Activated naive CD4-positive, alpha-beta T cell (primary cell): ENCODE measurements at places on chromosomes 1 and 21.

- no peak for DNase-seq
Measured at GRCh38 chr1:150596095-150596892, 16.9 kb upstream of the MCL1 start.

GRCh38 chr1:226371866-226372490 is 35.9 kb downstream of the PARP1 start:
- DNase-seq: no peak

DNA sequence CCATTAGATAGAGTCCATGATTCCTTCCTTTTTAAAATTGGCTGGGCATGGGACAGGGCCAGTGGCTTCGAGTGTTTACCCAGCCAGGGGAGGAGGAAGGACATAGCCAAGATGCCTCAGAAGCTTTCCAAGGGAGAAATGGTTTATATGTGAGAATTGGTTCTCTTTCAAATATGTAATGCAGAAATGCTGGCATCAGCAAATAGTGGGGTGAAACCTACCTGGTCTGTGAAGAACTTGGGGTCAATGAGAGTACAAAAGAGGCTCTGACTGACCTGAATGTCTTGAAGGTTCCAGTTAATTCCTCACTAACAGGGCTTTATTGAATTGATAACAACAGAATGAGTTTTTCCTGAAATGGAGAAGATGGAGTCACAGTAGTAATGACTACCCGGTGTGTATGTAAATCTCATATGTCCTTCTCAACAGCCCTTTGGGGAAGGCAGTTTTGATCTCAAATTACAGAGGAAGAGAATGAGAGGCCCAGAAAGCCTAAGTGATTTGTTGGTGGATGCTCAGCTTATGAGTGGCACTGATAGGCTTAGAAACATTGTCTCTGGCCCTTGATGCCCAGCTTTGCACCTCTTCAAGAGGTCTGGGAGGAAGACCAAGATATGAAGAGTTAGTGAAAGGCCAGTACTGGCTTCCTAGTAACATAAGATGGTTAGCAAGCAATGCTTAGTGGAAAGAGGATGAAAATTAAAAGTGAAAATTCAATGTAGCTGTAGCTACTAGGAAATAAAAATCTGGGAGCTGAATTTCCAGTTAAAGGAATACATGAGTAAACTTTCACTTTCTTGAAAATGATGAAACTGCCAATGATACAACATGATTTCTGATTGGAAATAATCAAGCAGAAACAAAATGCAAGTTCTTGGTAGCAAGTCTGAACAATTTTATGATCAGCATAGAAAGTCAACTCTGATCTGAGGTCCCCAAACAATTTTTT is 2.7 kb downstream of the ATF3 start:
- no peak for DNase-seq

DNA sequence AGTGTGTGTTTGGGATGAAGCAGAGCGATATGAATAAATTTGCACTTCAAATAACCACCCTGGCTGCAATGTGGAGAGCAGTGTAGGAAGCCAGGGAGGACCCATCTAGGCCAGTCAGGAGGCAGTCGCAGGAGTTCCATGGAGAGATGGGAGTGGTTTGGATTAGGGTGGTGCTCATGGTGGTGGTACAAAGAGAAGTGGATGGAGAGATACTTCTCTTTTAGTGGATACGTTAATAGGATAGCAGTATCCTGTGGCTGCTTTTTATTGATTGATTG is 58.2 kb downstream of the MAN1C1 start:
- no peak for DNase-seq

DNA sequence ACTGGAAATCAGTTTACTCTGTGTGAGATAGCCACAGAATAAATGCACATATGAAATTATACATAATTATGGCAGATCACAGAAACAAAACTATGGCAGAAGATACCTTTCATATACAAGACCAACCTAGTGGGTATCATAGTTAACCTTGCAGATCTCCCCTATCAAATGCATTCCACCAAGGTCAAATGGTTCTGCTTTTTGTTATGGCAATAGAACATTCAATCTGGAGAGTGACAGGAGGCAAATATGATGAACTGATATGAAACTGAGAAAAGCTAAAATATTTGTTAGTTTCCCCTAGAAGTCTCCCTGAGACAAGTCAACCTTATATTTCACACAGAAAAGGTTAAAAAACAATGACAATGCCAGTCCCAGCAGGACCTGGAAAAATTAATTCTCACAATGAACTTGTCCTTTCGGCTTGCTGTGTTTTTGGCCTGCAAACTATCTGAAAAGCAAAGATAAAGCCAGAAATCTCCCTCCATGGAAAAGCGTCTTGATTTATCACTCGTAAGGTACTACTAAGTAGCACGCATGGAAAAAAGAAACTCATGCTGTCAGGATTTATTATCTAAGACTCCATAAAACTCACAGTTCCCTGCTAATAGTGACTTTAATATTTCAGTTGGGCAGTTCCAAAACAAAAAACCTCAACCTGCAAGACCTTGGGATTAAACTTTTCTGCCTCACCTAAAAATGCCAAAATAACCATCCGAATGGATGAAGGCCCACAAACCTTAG is 174.3 kb downstream of the TGFBR3 start:
- DNase-seq: no peak

- DNase-seq: no peak
Measured at GRCh38 chr1:45622524-45623394, 1.1 kb downstream of the CCDC17 start.

DNA sequence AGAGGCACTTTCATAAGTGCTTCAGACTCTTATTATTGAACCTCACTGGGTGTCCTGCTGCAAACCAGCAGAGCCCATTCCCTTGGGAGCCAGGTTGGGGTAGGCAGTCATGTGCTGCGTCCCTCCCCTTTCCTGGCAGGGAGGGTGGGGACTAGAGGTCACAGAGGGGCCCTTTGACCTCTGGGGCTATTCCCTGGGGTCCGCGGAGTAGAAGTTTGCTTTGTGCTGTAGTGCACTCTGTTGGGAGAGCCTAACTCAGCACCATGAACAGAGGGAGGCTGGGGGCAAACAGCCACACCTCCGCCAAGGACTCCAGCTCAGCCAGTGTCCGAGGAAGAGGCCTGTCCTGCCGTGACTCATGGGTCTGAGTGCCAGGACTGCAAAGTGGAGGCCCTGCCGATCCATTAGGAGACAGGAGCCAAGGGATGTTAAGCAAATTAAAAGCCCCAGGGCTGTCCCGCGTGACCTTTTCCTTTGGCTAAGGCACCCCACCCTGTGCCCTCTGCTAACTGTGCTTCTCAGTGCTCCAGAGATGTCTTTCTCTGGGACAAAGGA is 3.0 kb upstream of the IGSF21 start:
- DNase-seq: no peak

GRCh38 chr1:117127795-117128194 is 6.2 kb upstream of the TRIM45 start:
- DNase-seq: no peak

DNA sequence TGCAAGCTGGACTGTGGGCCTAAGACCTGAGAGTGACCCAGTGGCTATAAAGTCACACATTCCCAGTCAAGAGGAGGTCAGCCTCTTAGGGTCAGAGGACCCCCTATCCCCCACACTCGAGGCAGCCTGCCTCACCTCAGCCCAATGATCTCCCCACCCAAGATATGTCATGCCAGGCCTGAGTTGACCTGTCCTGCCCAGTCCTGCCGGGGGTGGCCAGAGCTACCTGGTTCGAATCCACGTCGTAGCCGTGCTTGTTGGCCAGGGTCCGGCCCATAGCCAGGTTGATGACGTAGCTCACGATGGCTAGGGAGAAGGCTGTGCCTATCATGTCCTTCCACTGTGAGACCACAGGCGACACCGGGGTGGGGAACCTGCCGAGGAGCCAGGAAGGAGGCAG is 15.6 kb downstream of the SLC26A9 start:
- no peak for DNase-seq

DNA sequence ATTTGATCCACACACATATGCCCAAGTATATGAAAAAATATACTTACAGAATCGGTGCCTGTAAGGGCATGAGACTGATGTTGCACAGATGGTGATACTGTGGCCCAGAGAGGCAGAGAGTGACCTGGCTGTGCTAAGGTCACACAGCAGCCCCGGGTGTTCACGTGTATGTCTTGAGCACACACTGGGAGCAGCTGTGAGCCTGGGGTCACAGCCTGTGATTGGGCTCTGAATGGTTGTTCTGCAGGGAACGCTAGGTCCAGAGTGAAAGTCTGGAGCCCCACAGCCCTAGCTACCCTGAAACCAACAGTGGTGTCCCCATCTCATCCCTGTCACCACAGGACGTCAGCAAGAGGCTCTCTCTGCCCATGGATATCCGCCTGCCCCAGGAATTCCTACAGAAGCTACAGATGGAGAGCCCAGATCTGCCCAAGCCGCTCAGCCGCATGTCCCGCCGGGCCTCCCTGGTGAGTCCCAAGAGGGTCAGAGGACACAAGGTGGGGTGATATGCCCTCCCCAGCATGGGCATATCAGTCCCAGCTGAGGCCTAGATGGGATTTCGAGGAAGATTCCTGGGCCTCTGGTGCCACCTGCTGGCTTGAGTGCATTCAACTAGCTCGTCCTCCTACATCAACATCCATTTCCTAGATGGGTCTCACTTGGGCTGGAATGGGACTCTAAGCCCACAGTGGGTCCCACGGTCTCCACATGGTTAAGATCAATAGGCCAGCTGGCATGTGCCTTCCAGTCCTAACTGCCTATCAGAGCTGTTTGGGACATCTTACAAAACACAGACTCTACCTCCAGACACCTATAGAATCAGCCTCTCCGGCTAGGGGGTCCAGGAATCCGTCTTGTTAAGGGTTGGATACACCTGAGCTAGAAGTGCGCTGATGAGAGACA is 19.7 kb downstream of the CDK18 start:
- peak; percentile 55 for DNase-seq

GRCh38 chr1:151546011-151546925 is 6.2 kb downstream of the TUFT1 start:
- DNase-seq: no peak

DNA sequence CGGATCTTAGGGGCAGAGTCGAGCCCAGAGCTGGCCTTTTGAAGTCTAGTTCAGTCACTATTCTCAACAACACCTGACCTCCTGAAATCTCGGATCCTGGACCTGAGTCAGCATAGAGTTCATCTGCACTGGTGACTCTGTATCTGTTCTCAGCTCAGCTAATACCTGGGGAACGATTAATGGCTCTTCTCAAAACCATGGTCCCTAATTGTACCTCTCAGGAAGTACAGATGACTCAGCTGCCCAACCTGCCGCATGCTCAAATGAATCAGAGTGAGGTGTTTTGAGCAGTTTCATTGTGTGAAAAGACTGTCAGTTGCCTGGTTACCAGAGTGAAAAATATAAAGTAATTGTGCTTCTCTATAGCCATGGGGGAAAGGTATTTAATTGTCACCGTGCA is 89.2 kb downstream of the SLC35F3 start:
- no peak for DNase-seq

DNA sequence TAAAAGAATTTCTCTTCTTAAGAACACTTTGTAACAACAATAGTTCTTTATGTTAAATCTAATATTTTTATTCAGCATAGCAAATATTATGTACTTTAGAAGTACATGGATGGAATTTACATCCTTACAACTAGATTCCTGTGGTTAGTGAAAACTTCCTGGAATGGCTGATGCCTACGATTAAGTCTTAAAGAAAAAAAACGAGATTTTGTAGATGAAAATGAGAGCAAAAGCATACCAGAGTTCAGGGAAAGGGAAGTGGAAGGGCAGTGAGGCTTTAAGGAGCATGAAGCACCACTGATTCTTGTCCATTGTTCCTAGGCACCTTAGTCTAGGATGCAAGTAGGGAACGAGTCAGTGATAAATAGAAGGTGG is 26.7 kb downstream of the CFH start:
- DNase-seq: no peak

DNA sequence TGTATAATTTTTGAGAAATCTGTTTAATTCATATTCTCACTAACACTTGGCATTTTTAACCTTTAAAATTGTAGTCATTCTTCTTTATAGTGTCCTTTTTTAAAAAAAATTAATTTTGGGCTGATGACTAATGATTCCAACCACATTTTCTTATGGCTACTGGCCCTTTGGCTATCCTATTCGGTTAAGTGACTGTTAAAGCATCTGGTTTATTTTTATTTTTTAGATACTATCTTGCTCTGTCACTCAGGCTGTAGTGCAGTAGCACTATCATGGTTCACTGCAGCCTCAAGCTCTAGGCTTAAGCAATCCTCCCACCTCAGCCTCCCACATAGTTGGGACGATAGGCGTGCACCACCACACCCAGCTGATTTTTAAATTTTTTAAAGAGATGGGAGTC is 723.2 kb upstream of the CXADR start:
- no peak for DNase-seq

DNA sequence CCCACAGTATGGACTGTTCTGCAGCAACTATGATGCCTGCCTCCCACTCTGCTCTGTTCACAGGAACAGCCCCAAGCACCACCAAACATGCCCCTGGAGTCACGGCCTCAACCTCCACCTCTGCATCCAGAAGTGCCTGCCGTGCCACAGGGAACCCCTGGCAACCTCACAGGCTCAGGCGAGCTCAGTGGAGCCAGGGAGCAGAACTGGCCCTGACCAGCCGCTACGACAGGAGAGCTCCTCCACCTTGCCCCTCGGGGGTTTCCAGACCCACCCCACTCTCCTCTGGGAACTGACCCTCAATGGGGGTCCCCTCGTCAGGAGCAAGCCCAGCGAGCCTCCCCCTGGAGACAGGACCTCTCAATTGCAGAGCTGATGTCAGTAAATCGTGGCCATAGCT is 13.0 kb downstream of the MRAP start:
- no peak for DNase-seq

GRCh38 chr1:54956726-54957125 is 23.7 kb upstream of the TMEM61 start:
- no peak for DNase-seq

DNA sequence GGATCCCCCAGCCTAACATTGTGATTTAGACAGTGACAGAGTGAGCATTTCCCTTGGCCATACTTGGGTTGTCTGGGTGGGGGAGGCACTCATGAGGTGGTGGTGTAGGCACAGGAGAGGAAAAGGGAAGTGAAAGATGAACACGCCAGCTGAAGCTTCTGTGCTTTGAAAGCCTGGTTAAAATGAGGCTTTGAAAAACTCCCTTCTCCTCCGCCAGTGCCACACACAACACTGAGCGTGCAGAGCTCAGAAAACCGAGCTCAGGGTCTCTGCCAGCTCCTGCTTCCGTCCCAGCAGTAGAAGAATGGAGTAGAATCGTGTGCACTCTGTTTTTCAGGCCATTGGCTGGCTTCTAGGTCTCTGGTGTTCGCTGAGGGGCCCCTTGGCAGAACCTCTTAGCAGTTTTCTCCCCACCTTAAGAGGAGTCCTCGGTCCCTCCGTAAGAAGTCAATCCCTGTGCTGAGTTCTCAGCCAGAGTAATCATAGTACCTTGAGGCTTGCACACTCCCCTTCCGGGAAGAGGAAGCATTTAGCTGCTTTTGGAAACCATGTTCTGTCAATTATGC is 12.9 kb downstream of the PLEKHM2 start:
- no peak for DNase-seq

GRCh38 chr21:44414291-44415072 is 40.8 kb upstream of the LRRC3 start:
- DNase-seq: no peak

- no peak for DNase-seq
Measured at GRCh38 chr1:232441036-232441411, 188.9 kb downstream of the SIPA1L2 start.
